ENCODE measurements at places on chromosomes 12 and 14.

- no peak for DNase-seq
These were observed 53.4 kb downstream of the HNRNPC start for GRCh38 chr14:21215879-21216251.

- DNase-seq = peak; percentile 76
These were observed 54.7 kb downstream of the PLEKHG3 start for GRCh38 chr14:64758691-64759554.

- no peak for DNase-seq
These were observed 25.0 kb upstream of the SLC17A8 start for GRCh38 chr12:100331871-100332270.

DNA sequence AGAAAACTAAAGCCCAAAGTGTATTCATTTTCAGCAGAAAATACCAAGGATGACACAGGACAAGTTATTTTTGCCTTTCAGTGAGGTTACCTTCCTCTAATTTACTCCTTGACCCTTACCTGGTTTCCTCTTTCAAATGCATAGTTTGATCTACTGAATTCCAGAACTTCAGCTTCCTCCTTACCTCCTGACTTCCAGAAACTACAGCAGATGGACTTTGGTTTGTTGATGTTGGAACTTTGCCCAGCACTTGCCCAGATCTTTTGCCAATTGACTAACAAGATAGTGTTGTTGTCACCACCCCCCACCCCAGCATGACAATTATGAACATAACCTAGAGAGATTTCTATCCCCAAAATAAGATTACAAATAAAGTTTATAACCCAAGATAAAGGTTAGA is 63.2 kb downstream of the NAV3 start:
- DNase-seq = no peak

- no peak for DNase-seq
These were observed 74.8 kb downstream of the C14orf132 start for GRCh38 chr14:96114002-96114401.

DNA sequence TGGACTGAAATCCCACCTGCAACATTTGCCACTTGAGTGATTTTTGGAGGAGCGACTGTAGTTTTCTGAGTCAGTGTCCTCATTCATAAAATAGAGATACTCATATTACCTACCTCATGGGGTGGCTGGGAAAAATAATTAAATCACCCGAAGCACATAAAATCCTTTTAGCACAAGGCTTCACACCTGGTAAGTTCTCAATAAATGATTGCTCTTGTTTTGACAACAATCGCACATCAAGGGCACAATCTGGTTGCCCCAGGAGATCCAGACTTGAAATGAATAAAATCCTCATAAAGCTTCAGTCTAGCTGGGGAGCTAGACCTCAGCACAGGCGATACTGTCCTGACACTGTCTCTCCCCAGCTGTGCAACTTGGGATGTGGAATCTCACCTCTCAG is 76.0 kb upstream of the CCDC60 start:
- DNase-seq = no peak
